Esophagus squamous epithelium (tissue), 5 donors: ENCODE measurements at places on chromosomes 12 and 14.

DNA sequence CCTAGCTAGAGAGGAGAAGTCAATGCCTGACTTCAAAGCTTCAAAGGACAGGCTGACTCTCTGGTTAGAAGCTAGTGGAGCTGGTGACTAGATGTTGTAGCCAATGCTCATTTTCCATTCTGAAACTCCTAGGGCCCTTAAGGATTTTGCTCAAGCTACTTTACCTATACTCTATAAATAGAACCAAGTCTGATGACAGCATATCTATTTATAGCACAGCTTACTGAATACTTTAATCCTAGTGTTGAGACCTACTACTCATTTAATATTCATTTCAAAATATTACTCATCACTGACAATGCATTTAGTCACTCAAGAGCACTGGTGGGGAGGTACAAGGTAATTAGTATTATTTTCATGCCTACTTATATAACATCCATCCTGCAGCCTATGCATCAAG, 137.2 kb upstream of the PELI2 start:
- DNase-seq, result no peak

DNA sequence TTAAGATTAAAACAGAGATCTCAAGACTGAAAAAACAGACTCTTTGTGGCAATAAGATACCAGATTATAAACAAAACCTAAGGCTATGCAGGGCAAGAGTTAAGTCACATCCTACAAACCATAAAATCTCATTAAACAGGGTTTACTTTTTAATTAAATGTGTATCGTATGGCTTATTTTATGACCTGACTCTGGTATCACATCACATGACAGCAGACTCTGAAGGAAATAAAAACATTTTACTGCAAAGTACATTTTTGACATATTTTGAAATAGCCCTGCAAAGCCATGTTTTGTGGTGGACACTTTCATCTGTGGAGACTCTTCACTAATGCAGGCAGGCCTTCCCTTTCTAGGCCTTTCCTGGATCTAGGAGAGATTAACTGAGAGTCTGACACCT, 327.6 kb upstream of the CLEC14A start:
- DNase-seq, result no peak

DNA sequence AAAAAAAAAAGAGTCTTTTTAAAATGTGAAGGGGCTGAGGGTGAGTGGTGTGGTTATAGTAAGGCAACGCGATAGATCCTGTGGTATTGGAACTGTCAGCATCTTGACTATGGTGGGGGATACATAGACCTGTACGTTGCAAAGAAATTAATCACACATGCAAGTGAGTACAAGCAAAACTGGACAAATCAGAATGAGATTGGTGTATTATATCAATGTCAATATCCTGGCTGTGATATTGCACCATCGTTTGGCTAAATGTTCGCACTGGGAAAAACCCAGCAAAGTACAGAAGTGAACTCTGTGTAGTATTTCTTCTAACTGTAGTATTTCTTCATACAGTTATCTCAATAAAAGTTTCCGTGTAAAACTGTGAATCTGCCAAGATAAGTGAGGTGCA, 67.9 kb downstream of the GCH1 start:
- DNase-seq, result no peak

DNA sequence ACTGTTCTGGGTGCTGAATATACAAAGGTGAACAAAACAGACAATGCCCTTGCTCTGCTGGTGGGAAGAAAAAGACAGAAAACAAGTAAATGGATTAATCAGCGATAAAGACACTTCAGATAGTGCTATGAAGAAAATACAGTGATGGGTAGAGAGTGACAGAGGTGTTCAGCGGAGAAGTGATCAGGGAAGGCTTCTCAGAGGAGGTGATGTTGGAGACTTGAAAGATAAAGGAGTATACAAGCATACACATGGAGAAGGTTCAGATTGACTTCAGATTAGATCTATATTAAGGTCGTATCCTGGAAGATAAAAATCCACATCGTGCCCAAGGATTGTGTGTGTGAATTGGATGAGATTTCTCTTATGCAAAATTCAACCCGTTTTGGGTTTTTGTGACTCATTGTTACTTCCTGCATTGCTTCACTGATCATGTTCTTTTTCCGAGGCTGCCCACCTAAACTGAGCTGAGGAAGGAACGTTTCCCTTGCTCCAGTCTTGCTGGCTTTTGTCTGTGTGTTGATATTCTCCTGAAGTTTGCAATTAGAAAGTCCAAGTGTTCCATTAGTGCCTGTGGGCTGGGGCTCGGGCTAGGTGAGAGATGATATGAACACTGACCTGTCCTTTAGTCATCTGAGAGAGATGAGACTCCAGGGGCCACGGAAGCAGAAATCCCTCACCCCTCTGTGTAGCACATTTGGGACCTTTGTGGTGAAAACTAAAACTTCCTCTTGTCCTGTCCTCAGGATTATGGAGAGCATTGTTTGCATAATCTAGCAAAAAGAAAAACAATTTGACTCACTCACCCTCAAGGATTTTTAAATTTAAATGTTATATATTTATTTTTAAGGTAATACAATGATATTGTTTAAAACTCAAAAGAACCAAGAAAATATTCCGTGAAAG, 27.6 kb downstream of the PLXNC1 start:
- DNase-seq, result no peak

GRCh38 chr12:120858306-120859088, 45.7 kb downstream of the SPPL3 start:
- DNase-seq, result no peak
